Lower leg skin (tissue), 4 donors: ENCODE measurements at places on chromosomes 1 and 21.

DNA sequence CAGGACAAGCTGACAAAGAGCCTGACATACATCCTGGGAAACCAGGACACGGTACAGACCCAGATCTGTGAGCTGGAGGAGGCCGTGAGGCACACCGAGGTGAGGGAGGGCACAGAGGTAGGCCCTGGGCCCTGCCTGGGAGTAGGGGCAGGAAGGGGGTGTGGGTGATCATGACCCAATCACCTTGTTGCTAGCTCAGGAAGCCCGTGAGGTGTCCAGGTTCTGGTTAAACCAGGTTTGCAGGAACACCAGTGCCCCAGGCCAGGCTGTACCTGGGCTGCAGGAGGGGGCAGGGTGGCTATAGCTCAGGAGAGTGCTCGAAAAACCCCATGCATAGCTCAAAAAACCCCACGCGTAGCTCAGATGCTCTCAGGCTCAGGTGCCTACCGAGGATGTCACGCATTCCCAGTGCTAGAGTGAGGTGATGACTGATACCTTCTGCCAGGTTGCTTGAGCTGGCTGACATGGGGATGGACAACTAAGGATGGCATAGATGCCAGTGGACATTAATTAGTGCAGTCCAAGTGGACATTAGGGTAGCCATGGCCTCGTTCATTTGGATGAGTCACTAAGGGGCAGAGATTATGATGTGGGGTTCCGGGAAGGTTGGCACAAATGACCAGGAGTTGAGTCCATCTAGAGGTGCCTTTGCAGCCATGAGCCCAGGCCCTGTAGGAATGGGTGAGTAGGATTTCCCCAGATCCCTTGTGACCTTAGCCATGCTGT, 3.7 kb downstream of the TRIM46 start:
- peak; percentile 20 for DNase-seq

GRCh38 chr1:157289424-157290105, 151.4 kb upstream of the ETV3 start:
- peak; percentile 61 for DNase-seq

- no peak for DNase-seq
Measured at GRCh38 chr1:60577029-60577428, 503.5 kb upstream of the C1orf87 start.

DNA sequence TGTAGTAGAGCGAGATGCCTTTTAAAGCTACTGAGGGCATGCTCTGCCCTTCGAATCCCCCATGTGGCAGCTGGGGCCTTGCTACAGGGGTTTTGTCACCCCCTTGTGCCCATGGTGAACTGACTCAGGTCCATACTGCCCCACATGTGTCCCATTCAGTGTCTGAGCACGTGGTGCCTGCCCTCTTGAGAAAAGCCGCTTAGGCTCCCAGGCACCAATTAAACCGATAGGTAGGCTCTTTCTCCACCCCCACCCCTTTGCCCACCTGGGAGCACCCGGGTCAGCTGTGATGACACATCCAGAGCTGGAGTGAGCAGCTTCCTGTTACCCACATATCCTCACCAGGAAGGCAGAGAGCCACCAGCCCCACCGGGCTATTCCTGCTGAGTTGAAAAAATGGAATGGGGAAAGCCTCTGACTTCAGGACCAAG, 30.5 kb downstream of the TMCC2 start:
- no peak for DNase-seq

- DNase-seq: peak; percentile 41
Measured at GRCh38 chr1:192476802-192477298, 98.7 kb upstream of the RGS1 start.

GRCh38 chr21:36603221-36603620, 95.7 kb upstream of the SIM2 start:
- DNase-seq: no peak

DNA sequence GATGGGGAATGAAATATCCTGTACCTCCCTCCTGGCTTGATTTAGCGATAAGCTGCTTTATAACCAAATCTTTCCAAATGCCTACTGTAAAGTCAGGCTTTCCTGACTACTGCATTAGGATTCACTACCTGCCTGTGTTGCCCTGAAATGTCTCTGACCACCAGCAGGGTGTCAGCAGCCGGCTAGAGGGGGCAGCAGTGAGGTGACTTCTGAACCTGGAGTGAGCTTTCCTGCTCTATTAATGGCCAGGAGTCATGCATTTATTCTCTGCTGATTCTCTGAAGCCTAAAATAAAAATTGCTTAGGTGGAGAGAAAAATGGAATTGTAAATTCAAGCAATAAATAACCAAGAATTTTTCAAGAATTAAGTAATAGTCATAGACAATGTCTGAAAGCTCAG, 2.5 kb downstream of the BACE2 start:
- no peak for DNase-seq

- DNase-seq: no peak
Measured at GRCh38 chr1:6918186-6918924, 133.1 kb downstream of the CAMTA1 start.

- DNase-seq: no peak
Measured at GRCh38 chr1:30271401-30272276, 451.7 kb downstream of the MATN1 start.

- no peak for DNase-seq
Measured at GRCh38 chr1:1402072-1402900, 3.2 kb upstream of the CCNL2 start.

DNA sequence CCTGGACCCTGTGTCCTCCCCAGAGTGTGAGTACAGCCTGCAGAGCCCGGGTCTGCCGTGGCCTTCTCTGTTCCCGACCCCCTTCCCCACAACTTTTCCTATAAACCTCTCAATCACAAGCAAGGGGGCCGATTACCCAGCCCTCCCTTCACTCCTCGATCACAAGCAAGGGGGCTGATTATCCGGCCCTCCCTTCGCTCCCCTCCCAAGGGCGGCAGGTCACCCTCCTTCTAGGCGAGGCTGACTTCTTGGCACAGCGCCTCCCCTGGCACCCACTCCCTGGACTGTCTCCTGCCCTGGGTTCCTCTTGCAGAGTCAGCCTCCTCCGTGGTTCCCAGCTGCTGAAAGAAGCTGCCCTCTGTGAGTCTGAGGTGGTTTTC, 12.3 kb upstream of the LDLRAP1 start:
- no peak for DNase-seq

DNA sequence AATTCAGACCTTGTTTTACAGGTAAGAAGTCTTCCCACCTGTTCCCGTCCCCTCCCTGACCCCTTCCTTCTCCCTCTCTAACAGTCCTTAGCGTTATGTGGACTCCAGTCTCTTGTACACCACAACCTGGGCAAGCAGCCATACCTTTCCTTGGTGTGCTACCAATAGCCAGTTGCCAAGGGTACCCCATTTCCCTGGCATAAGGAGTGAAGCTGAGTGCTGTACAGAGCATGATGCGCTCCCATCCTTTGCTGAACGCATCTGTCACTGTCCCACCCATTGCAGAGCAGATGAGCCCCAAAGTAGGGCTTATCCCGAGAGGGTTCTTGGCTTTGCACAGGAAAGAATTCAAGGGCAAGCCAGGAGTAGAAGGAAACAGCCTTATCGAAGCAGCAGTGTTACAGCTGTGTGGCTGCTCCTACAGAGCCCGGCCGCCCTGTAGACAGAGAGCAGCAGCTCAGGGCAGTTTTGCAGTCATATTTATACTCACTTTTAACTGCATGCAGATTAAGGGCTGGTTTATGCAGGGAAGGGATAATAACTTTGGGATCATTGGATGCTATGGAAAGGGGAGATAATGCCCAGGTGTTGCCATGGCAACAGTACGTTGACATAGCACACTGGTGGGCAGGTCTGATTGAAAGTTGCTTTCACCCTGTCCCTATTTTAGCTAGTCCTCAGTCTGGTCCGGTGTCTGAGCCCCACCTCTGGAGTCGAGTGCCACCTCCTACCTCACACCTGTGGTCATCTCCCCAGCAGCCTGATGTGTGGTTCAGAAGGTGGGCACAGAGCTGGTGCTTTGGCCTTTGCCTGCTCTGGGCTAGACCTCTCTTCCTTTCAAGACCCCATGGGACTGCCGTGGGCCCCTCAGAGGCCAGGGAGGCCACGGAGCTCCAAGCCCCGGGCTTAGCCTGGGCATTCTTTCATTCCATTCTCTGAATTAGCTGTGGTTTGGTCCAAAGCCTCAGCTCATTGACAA, 5.1 kb downstream of the FHAD1 start:
- DNase-seq: no peak

DNA sequence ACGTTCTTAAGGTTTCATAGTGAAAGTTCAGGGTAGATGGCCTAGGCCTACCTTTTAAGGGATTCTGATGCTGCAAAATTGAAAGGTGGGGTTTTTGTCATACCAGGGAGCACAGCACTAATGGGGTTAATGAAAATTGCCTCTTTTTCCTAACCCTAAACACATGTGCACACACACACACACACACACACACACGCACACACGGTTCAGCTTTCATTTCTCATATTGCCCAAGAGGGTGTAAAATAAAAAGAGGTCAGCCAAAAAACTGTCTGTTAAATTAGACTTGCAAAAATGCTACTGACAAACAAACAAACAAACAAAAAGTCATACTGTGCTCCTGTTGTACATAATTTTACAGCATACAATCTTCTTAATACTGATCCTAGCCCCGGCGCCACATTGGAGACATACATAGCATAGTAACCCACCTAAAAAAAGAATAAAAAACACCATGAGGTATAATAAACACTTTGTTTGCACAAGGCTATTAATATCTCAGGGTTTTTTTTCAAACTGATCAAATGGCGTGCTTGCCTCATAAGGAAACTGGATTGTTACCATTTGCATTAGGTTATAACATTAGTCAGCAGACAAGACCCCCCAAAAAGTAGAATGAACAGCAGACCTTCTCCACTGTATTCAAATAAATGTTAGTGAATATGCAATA, 69.1 kb downstream of the TGFB2 start:
- DNase-seq: no peak
